ENCODE measurements at places on chromosomes 7 and 10.
A peak's percentile ranks its signal among the peaks of the same experiment; 100 is the strongest.

DNA sequence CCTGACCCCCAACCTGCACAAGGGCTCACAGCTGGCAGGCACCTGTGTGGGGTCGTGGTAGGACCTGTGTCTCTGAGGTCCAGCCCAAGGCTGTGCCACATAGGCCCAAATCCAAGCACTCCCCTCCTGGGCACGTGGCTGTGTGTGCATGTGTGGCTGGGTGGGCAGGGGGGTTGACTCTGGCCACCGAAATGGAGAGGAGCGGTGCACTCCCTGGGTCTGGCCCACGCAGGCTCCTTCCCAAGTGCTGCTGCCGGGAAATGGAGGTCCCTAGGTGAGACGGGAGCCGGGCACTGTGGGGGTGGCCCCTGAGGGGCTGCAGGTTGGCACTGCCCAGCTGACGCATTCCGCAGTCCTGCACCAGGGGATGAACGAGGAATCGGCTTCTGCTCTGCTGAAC lies 528.1 kb downstream of the DNAJB6 start:
- DNase-seq, result no peak

DNA sequence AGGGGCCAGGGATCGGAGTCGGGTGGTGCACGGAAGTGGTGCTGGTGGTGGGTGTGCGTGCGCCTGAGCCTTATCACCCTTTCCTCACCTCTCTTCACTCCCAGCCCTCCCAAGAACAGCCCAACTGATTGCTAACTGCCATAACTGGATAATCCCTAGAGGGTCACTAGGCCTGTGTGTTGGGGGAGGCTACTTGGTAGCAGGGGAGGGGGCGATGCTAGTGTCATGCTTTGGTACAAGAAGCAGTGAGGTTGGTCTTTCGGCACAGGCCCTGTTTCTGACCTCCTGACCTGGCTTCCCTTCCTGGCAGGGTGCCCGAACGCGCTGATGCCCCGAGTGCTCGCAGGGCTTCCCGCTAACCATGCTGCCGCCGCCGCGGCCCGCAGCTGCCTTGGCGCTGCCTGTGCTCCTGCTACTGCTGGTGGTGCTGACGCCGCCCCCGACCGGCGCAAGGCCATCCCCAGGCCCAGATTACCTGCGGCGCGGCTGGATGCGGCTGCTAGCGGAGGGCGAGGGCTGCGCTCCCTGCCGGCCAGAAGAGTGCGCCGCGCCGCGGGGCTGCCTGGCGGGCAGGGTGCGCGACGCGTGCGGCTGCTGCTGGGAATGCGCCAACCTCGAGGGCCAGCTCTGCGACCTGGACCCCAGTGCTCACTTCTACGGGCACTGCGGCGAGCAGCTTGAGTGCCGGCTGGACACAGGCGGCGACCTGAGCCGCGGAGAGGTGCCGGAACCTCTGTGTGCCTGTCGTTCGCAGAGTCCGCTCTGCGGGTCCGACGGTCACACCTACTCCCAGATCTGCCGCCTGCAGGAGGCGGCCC lies 652 bp downstream of the KAZALD1 start:
- peak; percentile 82 for DNase-seq

- DNase-seq, result no peak
Observed at GRCh38 chr7:2523461-2523936, 3.9 kb downstream of the LFNG start.

GRCh38 chr7:26188206-26188956 lies 12.2 kb downstream of the HNRNPA2B1 start:
- no peak for DNase-seq

GRCh38 chr10:78278058-78278404 lies 244.4 kb downstream of the RPS24 start:
- peak; percentile 84 for DNase-seq

DNA sequence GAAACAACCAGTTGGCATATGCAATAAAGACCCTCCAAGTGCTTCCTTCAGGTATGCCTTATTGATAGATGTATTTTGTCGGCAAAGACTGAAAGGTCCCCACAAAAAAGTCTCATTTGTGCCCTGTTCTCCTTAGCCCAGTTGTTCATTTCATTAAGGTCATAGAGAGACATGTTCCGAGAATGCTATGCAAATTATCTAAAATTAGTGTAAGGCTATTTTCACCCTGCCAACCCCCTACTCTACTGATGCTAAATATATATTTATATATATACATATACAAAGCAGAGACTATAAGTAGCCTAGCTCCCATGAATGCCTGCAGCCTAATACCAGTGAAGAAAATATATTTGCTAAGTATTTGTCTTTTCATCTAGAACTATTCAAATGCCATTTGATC lies 96.7 kb upstream of the ADO start:
- no peak for DNase-seq

GRCh38 chr7:131498237-131498885 lies 58.1 kb downstream of the PODXL start:
- peak; percentile 73 for DNase-seq

- DNase-seq, result no peak
Observed at GRCh38 chr7:24868741-24869140, 111.2 kb downstream of the OSBPL3 start.

DNA sequence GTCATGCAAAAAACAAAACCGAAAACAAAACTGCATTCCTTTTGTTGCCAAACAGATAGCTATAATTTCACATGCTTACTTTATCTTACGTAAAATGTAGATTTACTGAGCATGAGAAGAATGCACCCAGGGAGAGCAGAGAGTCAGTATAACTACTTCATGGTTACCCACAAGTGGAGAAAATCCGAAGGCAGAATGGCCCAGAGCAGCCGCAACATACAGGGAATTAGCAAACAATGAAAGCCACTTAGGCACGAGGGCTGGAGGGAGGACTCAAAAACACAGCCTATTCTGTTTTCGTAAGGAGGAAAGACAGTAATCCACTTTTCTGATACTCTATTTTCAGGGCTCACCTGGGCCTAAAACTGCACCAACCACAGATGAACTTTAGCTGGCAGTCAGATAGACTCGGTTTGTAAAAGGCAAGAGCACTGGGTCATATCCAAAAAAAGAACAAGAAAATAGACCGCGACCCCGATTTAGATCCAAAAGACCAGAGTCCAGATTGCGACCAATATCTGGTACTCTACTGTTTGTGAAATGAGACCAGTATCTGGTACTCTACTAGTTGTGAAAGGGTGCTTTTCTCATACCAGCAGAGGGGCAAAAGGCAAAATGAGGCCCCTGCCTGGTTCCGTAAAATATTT lies 1.3 kb downstream of the ITPRIP start:
- peak; percentile 65 for DNase-seq

DNA sequence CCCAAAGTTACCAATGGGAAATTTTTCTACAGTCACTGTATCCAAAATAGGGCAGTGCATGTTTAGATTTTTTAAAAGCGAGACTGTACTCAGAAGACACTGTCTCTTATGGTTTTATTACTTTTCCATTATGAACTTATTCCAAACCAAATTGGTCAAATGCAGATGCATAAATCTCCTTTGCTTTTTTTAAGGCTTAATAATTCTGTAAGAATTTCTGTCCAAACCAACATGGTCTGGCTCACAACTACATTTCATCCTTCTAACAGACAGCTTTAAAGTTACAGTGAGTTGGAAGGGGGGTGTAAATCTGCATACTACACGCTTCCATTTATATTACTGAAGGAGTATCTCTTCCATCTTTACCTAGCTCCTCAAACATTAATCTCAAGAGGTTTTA lies 199.2 kb downstream of the SLC25A13 start:
- DNase-seq, result no peak

- DNase-seq, result no peak
Observed at GRCh38 chr7:158015403-158016179, 572.0 kb downstream of the PTPRN2 start.

DNA sequence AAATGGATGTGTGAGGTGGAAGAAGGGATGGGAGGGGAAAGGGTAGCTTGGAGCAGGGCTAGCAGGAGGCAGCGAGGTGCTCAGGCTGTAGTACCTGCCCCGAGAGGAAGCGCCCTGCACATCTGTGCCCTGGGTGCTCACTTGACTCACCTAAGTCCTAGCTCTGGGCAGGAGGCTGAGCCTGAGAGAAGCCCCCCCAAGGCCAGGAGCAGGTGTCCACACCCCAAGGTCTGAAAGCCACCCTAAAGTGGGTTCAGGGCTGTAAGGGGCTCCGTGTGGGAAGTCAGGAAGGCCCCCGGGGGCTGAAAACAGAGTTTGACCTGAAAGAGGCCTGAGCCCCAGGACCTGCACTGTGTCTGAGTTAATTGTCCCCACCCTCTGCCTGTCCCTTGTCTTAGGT lies 95.8 kb upstream of the PODXL start:
- DNase-seq, result no peak

DNA sequence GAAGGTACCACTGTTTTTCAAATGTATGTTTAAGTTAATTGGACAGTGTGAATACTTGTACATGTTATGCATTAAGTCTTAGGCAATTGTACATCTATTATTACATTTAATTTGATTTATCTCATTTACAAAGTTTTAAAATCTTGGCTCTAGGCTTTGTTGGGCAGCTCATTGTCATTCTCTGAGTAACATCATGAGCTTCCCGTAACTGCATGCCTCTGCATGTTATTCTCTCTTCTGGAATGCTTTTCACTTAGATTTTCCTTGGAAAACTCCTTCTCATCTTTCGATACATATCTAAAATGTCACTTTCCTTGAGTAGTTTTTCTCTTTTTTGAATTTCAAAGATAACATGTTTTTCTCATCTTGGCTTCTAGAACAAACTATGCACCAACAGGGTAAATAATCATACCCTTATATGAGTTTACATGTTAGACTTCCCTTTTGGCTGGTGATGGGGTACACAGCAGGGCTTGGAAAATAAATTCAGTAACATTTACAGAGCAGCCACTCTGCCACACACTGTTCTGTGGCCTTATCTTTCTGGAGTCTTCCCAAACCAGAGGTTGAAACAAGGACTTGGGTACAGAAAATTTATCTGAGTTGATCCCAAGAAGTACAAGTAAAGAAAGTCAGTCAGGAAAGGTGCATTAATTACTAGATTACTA lies 42.2 kb upstream of the A1CF start:
- DNase-seq, result peak; percentile 54

GRCh38 chr7:116491887-116492653 lies 7.5 kb upstream of the CAV2 start:
- no peak for DNase-seq

DNA sequence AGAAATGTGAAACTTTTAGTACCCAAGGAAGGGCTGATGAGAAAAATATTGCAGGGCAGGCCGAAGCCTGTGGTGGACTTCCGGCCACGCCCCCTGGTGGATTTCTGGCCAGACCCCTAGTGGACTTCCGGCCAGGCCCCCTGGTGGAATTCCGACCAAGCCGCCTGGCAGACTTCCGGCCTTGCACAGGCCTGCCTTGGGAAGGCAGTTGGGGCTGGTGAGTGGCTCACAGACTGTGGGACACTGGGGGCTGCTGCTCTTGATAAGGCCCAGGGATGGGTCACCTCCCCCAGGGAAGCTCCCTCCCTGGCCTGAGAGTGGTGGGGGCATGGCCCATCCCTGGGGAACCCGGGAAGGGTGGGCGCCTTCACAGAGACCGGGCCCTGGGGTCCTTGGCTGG lies 116.4 kb upstream of the MKI67 start:
- DNase-seq, result no peak

GRCh38 chr7:50333221-50333651 lies 28.7 kb downstream of the IKZF1 start:
- DNase-seq, result no peak

DNA sequence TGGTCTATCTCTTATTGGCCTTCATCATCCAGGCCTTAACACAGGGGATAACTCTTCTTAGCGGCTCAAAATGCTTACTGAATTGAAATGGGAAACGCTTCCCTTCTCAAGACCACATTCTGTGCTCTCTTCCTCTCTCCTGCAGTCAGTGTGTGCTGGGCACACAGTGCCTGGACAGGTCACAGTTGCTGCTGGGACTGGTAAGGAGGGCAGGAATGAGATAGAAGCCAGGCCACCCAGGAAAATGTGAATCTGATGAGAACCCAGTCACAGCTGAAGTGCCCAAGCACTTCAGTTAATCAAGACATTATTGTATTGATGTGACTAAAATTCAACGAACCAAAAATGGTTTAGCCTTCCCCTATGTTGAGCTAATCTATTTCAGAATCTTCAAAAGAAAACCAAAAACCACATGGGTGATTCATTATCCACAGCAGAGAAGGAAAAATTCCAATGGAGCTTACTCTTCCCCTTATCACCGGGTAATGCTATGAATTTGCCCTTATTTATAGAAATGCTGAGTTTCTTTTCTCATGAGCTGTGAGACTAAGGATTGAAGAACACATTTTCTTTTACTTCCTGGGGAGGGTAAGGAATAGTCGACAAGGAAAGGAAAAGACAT lies 41.2 kb upstream of the PLPP4 start:
- peak; percentile 94 for DNase-seq

DNA sequence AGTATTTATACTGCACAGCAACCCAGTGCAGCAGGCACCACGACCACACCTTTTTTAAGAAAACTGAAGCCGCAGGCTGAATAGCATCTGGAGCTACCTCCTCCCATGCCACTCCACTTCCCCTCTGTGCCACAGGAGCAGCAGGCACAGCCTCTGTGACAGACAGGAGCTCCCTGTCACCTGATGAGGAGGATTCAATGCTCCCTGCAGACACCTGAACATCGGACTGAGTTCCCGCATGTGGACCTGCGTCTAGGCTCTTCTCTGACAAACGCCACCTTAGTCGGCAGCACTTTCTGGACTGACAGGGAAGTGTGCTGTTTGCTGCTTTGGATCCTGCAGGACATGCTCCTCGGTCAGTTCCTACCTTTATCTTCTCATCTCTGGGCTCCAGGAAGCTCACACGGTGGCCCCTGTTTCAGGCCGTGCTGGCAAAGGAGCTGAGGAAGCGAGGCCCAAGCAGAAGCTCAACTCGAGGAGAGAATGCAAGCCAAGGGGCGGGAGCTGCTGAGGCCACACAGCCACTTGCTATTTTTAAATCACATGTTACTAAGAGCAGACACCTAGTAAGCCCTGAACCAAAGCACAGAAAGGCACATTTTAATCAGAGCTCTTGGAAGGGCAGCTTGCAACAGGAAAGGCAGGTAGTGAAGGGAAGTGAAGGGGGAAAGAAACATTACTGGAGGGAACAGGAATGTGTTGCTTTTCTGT lies 56.6 kb downstream of the VOPP1 start:
- no peak for DNase-seq

- DNase-seq, result no peak
Observed at GRCh38 chr10:106707657-106708056, 456.8 kb downstream of the SORCS1 start.

GRCh38 chr7:43313628-43314378 lies 201.4 kb downstream of the HECW1 start:
- DNase-seq, result no peak

DNA sequence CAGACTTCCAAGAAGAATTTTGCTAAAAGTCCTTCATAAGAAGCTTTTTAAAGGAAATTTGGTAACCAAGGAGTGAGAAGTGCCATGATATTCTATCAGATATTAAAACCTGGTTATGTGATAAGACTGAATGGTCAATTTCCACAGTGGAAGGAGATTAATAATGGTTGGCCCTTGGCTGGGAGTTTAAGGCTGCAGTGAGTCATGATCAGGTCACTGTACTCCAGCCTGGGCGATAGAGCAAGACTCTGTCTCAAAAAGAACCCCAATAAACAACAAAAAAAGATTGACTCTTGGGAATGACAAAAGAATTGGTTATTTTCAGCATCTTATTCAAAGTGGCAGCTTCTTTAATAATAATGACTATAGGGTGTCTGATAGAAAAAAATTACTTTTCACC lies 37.2 kb downstream of the EXOC4 start:
- peak; percentile 46 for DNase-seq

- DNase-seq, result no peak
Observed at GRCh38 chr7:66640802-66641525, 12.3 kb downstream of the KCTD7 start.

Measured in GM23248 (cell line).